D721Med (cell line): ENCODE measurements at places on chromosomes 2 and 18.

DNA sequence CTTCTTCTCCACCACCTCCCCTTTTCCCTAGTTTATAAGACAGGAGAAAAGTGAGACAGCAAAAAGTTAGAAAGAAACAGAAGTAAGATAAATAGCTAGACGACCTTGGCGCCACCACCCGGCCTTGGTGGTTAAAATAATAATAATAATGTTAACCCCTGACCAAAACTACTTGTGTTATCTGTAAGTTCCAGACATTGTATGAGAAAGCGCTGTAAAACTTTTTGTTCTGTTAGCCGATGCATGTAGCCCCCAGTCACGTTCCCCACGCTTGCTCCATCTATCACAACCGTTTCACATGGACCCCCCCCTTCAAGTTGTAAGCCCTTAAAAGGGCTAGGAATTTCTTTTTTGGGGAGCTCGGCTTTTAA, 1.5 kb upstream of the BUB1 start:
- DNase-seq, result no peak

GRCh38 chr2:67733517-67733916, 329.3 kb downstream of the C1D start:
- no peak for DNase-seq

GRCh38 chr2:172552547-172553291, 3.2 kb upstream of the PDK1 start:
- DNase-seq, result no peak

DNA sequence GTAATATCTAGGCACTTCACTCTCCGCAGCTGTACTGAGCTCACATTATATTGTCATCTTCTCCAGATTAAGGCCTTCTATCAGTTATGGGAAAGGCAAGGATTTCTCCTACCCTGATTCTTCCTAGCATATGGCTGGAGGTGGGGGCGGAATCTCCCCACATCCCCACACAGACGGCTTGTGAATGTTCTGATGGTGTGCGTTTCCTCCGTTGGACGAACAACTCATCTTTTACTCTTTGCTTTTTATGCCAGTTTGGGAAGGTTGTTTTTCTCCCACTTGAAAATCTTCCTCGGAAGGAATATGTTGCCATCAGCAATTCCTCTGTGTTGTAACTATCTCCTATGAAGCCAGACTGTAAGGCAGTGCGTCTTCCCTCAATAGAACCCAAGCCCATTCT, 24.3 kb downstream of the KLHL29 start:
- DNase-seq, result no peak

DNA sequence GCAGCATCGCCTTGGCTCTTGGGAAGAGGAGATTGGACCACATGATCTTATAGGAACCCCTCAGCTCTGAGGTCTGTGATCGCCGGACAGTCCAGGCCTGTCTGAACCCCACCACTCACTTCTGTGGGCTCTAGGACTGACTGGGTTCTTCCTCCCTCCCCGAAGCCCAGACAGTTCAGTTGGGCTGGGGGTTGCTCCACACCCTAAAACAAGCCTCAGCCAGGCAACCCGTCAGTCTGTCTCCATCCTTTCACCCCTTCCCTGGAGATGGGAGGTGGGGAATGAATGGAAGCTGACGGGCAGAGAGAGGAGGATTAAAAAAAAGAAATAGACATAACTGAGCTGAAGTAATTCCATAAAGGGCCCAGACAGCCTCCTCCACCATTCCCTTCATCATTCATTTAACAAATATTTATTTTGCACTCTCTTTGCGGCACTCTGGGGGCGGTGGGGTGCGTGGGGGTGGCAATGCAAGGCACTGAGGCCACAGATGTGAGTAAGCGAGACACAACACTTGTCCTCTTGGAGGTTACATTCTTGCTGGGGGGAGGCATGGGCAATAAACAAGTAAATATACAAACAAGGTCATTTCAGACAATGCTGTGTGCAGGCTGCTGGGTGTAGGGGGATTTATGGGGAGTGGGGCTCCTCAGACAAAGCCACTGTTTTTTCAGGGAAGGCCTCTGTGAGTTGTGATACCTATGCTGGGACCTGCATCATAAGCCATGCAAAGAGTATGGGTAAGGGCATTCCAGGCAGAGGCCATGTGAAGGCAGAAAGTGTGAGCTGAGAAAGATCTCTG, 12.9 kb downstream of the WNT10A start:
- no peak for DNase-seq

GRCh38 chr18:56638232-56639103, at the start of gene TXNL1:
Gene TXNL1, minus strand, starts transcription at chr18:56638592. Its CDS starts 152 bp downstream, at chr18:56638440.
- peak; percentile 97 for DNase-seq

GRCh38 chr18:46700066-46700824, 43.2 kb upstream of the LOXHD1 start:
- DNase-seq, result no peak

DNA sequence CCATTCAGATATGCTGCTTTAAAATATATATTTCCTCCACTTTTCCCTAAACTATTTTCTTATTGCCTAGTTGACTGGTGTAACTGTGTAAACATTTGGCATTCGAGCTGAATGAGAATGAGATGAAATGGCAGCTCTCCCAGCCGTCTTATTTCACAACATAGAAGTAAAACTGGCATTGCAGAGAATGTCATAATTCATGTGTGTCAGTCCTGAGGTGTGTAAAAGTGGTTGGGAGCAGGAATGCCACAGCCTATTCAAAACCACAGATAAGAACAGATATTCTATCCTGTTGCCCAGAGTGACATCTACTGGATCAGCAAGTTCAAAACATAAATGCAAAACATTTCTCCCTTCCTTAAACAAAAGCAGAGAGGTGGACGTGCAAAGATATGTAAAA, 565.5 kb upstream of the CHAC2 start:
- no peak for DNase-seq

- DNase-seq, result no peak
Observed at GRCh38 chr18:75003039-75003438, 205.9 kb downstream of the PTGR3 start.

GRCh38 chr2:231648579-231649174, 56.0 kb downstream of the TEX44 start:
- DNase-seq, result peak; percentile 61

DNA sequence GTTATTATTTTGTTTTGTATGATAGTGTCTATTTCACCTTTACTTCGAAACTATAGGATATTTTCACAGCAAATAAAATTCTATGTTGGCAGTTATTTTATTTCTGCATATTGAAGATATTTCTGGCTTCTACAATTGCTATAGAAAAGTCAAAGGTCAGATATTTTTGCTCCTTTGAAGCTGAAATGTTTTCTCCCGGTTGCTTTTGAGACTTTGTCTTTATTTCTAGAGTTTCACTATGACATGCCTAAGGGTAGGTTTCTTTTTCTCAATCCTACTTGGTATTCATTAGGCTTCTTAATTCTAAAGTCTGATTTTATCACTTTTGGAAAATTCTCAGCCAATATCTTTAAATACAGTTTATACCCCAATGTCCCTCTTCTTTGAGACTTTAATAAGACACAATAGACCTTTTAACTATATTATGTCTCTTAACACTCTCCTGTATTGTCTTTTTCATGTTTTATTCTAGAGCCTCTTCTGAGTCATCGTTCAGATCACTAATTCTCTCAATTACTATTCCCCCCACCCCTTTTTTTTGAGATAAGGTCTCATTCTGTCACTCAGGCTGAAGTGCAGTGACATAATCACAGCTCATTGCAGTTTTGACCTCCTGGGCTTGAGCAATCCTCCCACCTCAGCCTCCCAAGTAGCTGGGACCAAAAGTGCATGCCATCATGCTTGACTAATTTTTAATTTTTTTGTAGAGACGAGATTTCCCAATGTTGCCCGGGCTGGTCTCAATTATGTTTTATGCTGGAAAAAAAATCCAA, 50.5 kb downstream of the USP37 start:
- DNase-seq, result no peak

GRCh38 chr2:238841542-238842164, 6.2 kb upstream of the TWIST2 start:
- DNase-seq, result no peak

DNA sequence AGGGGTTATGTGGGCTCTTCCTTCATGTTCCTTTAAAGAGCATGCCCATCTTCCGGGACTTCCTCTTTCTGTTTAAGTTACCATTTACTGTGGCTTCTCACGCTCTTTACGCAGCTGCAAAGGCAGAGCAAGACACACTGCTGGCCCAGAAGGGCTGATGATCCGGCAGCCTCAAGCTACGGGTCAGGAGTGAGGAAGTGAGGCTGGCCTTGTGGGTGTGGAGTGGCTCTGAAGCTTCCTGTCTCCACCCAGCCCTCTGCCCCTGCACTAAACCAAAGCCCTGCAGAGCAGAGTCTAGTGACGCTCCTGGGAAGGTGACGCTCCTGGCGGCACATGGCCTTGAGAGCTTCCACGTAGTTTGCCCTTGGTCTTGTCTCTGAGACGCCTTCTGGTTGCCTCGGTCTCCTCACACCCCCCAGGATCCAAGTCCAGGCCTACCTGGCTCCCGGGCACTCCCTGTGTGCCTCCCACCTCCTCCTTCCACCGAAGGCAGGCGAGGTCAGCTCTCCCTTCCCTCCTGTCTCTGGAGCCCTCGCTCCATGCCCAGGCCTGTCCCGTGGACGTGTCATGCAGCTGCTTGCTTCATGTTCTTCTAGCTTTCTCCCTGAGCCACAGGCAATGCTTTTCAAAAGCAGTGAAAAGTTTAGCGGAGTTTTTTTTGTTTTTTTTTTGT, 50.3 kb downstream of the ARL4C start:
- no peak for DNase-seq

GRCh38 chr2:199259671-199260070, 198.1 kb downstream of the SATB2 start:
- DNase-seq, result no peak

DNA sequence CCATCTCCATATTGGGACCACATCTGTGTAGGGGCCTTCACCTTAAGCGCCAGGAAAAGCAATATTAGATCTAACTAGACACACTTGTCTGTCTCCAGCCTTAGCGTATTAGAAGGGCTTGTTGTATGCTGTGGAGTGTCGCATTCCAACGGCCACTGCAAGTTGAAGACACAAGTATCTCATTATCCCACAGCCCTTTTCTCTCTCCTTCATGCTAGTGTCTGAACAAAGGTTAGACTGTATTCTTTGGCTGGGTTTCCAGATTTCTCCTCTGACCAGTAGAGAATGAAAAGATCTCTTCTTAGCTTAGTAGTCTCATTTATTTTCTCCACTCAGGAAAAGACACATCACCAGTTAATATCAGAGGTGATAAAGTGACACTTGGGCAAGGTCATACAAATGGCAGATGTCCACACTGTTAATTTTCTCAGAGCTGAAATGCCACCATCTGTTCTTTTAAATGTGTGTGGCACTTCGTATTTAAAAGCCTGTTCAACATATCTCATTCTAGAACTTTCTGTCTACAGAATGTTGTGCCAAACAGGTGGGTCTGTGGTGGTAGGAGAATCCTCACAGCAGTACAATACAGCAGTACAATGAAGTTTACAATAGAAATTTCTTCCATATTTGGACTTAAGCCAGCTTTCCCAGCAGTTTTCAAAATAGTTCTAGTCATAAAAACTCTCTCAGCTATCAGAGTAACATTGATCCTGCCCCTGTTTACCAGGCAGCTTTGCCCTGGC, 94.0 kb upstream of the ITGA6 start:
- no peak for DNase-seq

GRCh38 chr2:120381661-120382060, 35.7 kb downstream of the INHBB start:
- no peak for DNase-seq

DNA sequence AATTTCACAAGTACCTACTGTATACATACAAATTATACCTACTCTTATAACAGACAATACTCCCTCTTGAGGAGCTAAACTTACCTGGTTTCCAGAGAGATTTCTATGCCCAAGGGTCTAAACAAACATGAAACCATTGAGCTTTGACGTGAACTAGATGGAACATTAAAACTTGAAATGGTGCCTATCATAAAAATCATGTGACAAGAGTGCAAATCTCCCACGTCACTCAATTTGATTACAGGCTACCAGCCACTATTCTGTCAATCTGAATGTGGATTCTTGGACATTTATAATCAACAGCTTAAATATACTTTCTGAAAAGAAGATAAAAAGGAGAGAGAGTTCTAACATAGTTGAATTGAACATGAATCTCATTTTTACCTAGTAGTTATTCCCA, 297.1 kb upstream of the SESTD1 start:
- no peak for DNase-seq

DNA sequence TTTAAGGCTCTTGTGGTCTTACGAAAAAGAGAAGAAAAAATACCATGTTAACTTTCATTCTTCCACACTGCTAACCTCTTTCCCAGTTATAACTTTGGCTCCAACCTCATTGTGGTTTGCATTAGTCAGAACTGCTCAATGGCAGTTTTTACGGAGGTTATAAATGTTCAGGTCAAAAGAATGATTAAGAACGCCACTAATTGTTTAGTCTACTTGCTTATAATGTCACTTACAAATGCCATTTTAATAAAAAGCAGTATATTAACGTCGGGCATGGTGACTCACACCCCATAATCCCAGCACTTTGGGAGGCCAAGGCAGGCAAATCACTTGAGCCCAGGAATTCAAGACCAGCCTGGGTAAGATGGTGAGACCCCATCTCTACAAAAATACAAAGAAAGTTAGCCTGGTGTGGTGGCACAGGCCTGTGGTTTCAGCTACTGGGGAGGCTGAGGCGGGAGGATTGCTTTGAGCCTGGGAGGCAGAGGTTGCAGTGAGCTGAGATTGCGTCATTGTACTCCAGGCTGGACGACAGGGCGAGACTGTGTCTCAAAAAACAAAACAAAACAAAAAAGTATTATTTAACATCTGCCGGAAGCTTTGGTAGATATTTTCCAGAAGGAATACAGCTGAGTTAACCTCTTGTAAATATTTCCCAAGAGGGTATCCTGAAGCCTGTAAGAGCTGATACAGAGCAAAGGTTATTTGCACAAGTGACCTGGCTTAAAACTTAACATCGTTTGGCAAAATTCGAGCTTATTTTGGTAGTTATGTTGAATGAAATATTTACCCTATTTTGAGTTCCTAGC, 5.1 kb downstream of the AGPS start:
- no peak for DNase-seq

GRCh38 chr18:65498605-65499004, 252.2 kb upstream of the CDH7 start:
- no peak for DNase-seq

- DNase-seq, result no peak
Observed at GRCh38 chr2:189236066-189236465, 56.5 kb upstream of the COL5A2 start.

- no peak for DNase-seq
Observed at GRCh38 chr2:26621469-26622199, 19.5 kb downstream of the CIB4 start.

DNA sequence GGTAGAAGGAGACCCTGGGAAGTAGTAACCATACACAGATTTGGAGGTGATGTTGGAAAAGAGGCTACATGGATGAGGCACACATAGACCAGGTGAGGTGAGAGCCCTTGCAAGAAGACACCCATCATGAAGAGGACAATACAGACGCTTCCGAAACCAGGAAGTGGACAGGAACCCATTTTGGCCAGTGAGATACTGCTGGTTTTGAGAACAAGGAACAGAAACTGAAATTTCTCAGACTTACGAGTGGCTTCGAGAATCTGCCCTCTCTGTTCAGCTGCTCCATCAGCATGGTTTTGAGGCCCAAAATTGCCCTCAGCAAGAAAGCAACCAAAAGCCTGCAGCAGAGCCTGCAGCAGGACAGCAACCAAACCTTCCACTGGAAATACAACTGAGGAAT, 479.1 kb upstream of the NRXN1 start:
- no peak for DNase-seq

- DNase-seq, result no peak
Observed at GRCh38 chr18:44520981-44521667, 159.6 kb upstream of the SETBP1 start.

- no peak for DNase-seq
Observed at GRCh38 chr2:71589763-71590162, 136.4 kb downstream of the DYSF start.
